ENCODE measurements at places on chromosomes 6 and 20.

DNA sequence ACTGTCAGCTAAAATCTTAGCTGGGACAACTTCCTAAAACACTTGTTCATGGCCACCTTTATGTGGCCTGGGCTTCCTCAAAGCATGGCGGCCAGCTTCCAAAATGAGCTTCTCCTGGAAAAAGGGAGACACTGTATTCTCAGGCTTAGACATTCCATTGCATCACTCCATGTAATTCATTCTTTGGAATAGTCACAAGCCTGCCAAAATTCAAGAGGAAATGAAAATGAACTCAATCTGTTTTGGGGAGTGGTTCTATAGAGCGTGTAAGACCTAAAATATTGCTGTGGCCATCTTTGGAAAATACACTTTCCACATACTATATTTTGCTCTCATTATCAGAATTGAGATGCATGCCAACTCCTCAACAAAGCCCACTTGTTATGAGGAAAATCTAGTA lies 687.0 kb downstream of the KIF16B start:
- no peak for DNase-seq

GRCh38 chr6:105791583-105792318 lies 294.4 kb upstream of the PRDM1 start:
- no peak for DNase-seq

GRCh38 chr6:123780021-123780420 lies 23.6 kb upstream of the NKAIN2 start:
- DNase-seq = no peak

DNA sequence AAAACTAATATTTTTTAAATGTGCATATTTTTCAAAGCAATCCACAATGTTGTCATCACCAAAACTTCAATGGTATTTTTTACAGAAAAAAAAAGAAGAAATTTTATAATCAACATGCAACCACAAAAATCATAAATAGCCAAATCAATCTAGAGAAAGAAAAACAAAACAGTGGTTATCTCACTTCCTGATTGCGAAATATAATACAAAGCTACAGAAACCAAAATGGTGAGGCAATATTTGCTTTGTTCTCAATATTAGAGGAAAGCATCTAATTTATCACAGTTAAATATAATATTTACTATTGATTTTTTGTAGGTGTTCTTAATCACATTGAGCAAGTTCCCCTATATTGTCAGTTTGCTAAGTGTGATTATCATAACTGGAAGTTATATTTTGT lies 720.7 kb upstream of the ADGRB3 start:
- DNase-seq = no peak

GRCh38 chr20:57275813-57276212 lies 9.4 kb upstream of the BMP7 start:
- DNase-seq = no peak

DNA sequence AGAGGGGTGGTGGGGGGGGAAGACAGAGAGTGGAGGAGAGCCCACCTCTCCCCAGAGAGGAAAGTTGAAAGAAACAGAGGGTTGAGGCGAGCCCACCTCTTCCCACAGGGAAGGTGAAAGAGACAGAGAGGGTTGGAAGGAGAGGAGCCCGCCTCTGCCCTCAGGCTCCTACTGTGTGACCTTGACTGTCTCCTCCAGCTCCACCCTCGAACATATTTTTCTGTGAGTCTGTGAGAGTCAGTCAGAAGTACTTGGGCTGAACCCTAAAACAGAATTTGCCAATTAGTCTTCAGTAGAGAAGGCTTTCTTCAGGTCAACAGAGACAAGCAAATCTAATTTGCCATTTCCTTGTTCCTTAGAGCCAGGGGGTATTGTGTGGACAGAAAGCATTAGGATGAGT lies 153.7 kb upstream of the SNX9 start:
- no peak for DNase-seq

- DNase-seq = no peak
Observed at GRCh38 chr20:35616465-35617396, 1.1 kb downstream of the SPAG4 start.

DNA sequence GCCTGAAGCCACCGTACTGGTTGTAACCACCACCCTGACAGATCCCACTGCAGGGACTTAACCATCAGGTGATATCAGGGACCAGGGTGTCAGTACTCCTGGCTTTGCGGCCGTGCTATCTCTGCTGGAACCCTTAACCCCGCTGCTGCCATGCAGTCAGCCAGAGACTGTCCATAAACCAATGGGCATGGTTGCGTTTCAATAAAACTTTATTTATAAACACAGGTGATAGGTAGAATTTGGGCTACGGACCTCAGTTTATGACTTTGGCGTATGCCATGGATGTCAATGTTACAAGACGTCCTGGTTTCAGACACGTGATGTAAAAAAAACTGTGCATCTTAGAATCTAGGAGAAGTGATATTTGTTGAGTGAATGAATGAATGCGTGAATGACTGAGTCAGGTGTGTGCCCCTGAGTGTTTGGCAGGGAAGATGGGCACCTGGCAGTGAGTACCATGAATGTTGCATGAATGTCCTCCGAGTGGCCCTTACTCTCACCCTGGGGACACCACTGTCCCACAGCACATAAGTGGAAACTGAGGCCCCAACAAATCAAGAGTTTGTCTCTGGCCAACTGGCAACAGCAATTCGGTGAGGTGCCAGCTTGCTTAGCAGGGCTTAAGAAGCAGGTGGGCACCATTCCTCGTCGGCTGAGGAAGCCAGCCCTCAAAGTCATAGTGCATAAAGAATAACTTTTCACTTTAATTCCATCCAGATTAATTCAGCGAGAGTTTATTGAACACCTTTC lies 64.0 kb upstream of the APCDD1L start:
- no peak for DNase-seq

DNA sequence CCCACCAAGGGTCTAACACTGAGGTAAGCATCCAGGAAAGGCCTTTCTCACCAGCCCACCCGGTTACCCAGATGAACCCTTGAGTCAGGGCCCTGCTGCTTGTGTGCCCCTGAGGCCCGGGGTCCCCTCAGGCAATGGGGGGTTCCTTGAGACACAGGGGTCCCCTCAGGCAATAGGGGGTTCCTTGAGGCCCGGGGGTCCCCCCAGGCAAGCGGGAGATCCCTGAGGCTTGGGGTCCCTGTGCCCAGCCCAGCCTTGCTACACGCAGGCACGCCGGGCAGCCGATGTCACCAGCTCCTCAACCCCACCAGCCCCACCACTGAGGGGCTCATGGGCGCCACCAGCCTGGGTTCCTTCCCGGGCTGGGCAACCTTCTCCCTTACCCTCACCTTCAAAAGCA lies 247.2 kb downstream of the TTLL2 start:
- DNase-seq = no peak

DNA sequence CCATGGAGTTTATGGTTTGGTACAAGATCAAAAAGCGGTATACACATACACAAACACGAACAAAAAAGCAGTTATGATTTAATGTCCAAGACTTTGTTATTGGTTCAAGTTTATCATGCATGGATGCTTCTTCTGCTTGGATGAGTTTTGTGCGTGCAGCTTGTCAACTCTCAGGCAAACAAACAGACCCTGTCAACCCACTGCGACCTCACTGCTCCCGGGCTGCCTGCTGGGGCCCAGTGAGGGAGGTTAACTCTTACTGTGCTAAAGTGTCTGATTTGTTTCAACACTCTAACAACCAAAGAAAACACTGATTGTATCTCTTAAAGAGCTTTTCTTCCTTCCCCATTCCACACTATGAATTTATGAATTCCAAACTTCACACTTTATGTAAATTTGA lies 26.8 kb upstream of the DDR1 start:
- DNase-seq = no peak

DNA sequence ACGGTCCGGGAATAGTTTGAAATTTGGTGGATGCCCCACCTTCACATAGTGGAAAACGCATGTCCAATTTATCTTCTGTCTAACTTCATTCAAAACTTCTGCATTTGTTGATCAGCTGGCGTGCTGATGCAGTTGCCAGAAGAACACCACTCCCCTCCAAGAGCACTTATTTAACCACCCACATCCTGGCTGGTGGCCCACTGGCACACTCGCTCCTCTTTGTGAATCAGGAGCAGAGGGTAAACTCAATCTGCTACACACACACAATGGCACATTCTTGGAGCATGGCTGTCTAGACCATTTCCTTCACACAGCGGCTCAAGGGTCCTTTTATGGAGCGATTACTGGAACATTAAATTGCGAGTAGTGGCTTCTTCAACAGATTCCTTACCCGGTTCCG lies 55.1 kb upstream of the CEP162 start:
- DNase-seq = no peak

- no peak for DNase-seq
Observed at GRCh38 chr6:84522135-84522549, 242.3 kb downstream of the TBX18 start.

- no peak for DNase-seq
Observed at GRCh38 chr6:106783640-106784566, 154.5 kb downstream of the QRSL1 start.

GRCh38 chr20:17910828-17911294 lies 57.7 kb downstream of the SNX5 start:
- no peak for DNase-seq

DNA sequence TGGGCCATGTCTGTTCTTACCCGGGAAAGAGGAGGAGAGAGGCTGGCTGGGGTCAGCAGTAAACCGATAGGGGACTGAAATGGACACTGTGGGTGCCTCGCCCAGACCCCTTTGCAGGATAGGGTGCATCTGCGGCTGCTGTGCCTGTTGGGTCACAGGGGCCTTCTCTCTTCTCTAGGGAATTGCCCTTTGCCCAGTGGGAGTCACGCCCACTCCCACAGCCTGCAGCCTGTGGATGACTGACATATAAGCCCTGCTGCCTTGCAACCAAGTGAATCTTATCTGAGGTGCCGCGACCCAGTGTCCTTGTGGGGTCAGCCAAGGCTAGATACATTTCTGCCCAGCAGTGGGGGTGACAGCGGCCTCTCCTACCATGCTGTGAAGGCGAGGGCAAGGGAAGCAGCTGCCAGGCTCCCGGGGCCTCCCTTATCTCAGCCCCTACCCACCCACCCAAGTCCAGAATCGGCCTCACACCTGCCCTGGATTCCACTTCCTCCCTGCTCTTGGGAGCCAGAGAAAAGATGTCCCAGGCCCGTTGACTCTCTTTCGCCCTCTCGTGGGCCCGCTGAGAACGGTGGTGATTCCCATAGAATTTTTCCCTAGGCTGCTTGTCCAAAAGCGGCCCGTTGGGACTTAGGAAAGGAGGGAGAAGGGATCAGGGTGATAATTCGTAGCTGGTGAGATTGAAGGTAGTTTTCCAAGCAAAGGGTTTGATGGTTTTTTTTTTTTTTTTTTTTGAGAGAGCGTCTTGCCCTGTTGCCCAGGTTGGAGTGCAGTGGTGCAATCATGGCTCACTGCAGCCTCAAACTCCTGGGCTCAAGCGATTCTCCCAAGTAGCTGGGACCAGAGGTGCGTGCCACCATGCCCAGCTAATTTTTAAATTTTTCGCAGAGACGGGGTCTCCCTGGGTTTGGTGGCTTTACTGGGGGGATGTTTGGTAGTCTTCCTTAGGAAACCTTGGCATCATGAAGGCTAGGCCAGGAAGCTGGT lies 76.4 kb upstream of the RNF24 start:
- DNase-seq = peak; percentile 50

DNA sequence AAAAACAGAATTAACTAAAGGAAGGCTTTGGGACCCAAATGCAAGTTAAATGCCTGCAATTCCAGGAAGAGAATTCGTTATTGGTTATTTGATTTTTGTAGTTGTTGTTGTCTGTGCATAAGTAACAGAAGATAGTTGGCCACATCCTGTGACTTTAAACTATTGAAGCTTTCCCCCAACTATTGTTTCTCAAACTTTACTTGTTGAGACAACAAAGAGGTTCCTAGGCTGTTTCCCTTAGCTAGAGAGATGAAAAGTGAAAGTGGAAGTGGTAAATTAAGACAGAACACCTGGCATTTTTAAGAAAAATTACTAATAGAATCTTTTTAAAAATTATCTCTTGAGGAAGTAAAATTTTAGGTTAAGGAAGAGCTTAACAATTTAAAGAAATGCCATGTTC lies 525.2 kb downstream of the PKHD1 start:
- no peak for DNase-seq

DNA sequence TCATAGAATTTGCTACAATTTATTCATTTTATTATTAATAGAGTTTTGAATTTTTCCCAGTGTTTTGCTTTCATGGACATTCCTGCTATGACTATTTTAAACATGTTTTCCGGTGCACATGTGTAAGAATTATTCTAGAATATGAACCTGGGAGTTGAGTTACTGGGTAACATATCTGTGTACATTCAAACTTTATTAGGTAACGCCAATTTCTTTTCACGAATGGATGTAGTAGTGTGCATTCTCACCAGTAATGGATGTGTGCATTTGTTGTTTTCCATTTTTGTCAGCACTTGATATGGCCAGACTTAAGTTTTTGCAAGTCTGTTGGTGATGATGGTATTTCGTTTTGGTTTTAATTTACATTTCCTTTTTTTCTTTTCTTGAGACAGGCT lies 118.8 kb downstream of the CDKAL1 start:
- DNase-seq = no peak

DNA sequence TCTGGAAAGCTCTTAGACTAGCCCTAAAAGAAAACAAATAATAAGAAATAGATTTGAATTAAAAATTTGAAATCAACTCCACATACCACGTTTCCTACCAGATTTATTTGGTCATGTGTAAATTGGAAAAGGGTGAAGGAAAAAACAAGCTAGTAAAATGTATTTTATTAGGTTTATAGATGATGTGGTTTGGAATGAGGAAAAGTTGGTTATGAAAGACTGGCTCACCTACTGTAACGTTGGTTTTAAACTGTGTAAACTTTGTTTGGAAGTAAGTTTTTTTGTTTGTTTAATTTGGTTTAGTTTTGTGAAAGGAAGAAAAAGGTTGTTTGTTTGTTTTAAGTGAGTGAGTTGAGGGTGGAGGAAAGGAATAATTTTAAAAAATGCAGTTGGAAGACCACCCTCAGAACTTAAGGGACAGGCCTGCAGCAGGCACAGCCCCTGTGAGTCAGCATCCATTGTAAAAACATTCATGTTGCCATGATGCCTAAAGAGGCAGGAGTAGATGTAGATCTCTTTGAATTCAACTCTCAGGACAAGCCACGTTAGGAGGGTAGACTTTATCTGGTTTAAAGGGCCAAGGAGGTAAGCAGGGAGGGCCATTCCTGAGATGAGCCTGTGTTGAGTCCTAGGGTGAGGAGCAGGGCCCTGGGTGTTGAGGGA lies 93.7 kb upstream of the SCGN start:
- DNase-seq = no peak

DNA sequence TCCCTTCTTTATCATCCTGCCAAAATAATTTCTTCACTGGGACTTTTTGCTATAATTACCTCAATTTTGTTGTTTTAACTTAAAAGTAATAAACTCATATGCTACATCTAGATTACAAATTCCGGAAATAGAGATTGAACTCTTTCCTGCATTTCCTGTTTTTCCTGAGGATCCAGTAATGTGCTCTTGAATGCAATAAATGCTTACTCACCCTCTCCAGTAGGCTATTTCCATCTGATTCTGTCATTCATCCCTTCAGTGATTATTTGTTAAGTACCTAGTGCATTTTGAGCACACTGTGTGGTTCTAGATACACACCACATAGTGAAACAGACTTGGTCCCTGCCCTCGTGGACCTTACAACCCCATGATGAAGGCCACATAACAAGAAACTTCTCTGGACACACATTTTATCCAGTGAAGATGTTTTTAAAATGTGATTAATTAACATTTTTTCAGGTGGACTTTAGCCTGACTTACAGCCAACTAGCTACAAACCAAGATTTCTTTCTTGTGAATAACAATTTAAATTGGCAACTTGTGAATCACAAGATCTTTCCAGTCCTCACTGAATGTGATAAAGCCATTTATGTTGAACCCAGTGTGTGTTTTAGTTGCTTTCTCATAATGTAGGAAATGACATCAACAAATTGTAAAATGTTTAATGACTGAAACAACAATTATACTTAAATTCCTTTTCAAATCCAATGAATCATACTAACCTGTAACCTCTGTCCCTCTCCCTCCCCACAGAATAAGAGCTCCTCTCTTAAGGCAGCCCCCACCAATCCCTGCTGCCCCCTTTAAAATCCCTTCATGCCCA lies 272.3 kb downstream of the KHDC1L start:
- DNase-seq = no peak
